NCI-H146 (cell line): ENCODE measurements at places on chromosomes 1 and 21.
A peak's percentile ranks its signal among the peaks of the same experiment; 100 is the strongest.

- peak; percentile 45 for DNase-seq
These were observed 16.6 kb upstream of the S1PR1 start for GRCh38 chr1:101219924-101220870.

GRCh38 chr1:26786437-26787380 lies 1.0 kb upstream of the PIGV start:
- peak; percentile 21 for DNase-seq

DNA sequence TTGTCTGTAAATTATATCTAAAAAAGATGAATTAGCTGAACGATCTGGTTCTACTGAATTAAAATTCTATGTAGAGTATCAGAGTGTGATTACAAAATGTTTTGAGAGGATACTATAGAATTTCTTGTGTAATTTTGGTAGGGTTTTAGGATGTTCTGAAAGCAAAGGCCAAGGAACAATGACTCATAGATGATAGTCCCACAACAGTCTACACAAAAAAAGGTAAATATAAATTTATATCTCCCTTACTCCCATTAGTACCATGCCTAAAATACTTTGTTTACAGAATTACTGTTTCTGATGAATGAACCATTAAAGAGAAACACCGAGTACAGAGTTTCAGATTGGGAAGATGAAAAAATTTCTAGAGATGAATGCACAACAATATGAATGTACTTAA lies 9.5 kb downstream of the EDEM3 start:
- no peak for DNase-seq

DNA sequence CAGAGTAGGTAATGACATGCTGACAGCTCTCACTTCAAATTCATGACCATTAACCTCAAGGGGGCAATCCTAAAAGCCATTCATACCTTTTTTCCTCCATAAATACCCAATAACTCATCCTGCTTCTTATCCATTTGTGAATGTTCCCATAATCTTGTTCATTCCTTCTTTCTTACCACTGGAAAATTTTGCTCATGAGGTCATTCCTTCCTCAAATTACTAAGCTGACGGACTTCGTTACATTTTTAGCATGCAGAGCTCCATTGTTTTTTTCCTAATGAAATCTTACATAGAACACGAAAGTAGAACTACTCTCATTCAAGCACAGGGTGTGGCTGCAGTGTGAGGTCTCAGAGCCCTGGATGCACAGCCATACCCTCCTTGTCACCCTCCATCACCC lies 276.5 kb upstream of the DPYD start:
- DNase-seq = no peak

DNA sequence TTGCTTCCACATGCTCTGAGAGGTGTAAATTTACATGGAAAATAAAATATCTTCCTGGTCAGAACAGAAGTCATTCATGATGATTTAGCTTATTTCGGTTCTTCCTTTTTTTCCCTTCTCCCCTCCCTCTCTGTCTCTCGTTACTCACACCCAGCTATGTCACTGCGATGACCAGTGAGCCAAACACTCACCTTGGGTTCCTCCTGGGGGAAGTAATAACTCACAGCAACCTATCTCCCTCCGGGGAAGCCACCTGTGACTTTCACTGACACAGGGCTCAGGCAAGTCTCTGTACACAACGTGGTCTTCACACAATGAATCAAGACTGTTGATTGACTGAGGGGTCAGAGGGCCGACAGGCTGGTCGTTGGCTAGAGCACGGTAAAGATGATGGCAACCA lies 135.3 kb upstream of the VANGL1 start:
- DNase-seq = peak; percentile 21

DNA sequence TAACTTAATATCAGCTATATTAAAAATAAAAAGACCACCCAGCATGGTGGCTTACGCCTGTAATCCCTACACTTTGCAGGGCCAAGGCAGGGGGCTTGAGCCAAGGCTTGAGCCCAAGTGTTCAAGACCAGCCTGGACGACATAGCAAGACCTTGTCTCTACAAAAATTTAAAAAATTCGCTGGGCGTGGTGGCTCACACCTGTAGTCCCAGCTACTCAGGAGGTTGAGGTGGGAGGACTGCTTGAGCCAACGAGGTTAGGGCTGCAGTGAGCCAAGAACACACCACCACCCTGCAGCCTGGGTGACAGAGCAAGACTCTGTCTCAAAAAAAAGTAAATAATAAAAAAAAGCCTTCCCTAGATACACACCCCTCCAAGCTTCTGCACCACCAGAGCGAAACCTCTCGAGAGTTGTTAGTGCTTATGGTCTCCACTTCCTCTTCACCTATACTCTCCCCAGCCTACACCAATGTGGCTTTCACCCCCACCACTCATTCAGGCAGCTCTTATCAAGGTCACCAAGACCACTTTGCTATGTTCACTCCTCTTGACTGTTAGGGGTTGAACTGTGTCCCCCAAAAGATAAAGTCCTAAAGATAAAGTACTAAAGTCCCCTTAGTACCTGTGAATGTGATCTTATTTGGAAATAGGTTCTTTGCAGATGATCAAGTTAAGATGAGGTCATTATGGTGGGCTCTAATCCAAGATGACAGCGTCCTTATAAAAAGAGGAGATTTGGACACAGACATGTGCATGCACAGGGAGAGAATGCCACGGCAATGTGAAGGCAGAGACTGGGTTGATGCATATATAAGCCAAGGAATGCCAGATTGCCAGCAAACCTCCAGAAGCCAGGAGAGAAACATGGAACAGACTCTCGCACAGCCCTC lies 6.8 kb upstream of the PPP1R15B start:
- no peak for DNase-seq

DNA sequence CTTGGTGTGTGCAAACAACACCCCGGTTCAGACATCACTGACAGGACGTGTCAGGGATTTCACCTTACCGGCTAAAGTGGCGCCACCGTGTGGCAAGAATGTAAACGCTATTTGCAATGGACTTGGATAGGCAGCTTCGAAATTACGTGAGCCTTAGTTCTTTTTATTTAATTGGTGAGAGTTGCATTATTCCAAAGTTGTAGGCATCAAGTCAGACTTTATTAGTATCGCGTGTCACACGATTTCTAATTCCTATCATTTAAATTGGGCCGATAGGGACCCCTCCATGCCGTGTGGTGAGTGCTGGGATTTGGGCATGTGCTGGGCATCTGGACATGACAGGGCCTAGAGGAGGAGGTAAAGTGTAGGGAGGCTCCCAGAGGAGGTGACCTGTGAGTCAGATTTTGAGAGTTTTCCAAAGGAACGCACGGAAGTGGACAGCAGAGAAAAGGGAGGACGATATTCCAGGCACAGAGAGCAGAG lies 14.5 kb upstream of the CPT2 start:
- peak; percentile 67 for DNase-seq

- DNase-seq = no peak
These were observed 16.9 kb downstream of the ATG4C start for GRCh38 chr1:62800825-62801306.

- DNase-seq = peak; percentile 55
These were observed 82.2 kb upstream of the SSX2IP start for GRCh38 chr1:84772428-84772943.

GRCh38 chr1:117467336-117467735 lies 100.1 kb downstream of the MAN1A2 start:
- DNase-seq = peak; percentile 1

DNA sequence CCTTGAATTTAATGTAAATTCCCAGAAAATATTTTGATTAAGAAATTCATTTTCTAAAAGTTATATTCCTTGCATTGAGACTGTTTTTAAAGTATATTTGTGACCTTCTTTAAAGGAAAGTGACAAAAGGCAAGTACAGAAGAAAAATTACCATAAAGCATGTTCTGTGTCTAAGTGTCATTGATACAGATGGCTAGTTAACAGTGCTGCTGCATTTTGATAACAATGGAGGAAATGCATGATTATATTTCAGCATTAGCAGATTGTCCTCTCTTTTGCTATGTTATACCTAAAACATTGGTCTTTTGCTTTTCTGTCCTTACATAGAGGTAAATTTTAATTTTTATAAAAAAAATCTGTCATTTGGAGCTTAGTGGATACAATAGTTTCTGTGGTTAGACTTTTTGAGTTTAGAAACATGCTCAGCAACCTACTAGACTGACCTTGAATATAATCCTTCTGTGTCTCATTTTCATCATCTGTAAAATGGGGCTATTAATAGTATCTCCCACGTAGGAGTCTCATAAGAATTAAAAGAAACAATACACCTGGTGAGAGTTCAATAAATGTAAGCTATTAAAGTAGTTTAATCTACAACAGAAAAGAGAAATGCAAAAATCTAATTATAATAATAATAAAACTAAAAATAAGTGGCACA lies 51.1 kb upstream of the RGS21 start:
- no peak for DNase-seq

DNA sequence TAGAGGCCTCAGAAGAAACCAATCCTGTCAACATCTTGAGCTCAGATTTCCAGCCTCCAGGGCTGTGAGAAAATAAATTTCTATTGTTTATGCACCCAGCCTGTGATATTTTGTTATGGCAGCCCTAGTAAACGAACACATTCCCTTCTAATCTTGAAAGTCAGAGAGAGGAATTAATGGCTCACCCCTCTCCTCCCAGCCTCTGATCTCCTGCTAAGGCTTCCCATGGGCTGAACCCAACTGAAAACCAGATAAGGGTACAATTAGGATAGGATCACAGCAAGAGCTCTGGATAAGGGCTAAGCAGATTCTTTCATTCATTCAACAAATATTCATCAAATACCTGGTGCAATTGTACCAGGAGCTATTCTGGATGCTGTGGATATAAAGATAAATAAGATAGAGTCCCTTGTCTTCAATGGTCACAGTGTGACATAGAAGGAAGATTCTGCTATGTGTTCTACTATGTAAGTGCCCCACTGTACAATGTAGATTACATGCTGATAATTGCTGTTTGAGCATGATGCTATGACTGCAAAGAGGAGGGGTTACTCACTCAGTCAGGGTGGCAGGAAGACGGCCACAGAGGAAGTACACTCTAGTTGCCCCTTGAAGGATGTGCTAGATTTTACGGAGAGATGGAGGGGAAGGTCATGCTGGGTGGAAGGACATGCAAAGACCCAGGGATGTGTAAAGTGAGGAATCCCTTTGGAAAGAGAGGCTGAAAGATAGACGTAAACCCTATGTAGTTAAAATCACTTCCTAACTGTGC lies 203.3 kb upstream of the JUN start:
- DNase-seq = peak; percentile 40

- no peak for DNase-seq
These were observed 44.9 kb downstream of the DOCK7 start for GRCh38 chr1:62643283-62643682.

GRCh38 chr1:214573386-214574318 lies 22.2 kb upstream of the PTPN14 start:
- DNase-seq = no peak

- peak; percentile 57 for DNase-seq
These were observed 9.6 kb downstream of the P3H1 start for GRCh38 chr1:42756956-42757891.

GRCh38 chr1:10209590-10209904 lies 823 bp upstream of the KIF1B start:
- no peak for DNase-seq

- DNase-seq = no peak
These were observed 573 bp downstream of the TRIM63 start for GRCh38 chr1:26066857-26067256.

DNA sequence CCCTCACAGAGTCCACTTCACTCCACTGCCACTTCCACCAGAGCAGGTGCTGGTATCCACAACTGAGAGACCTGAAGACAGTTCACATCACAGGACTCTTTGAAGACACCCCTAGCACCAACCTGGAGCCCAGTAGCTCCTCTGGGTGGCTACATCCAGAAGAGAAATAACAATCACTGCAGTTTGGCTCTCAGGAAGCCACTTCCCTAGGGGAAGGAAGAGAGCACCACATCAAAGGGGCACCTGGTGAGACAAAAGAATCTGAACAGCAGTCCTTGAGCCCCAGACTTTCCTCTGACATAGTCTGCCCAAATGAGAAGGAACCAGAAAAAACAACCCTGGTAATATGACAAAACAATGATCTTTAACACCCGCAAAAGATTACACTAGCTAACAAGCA lies 113.2 kb downstream of the TENT5C start:
- DNase-seq = no peak

DNA sequence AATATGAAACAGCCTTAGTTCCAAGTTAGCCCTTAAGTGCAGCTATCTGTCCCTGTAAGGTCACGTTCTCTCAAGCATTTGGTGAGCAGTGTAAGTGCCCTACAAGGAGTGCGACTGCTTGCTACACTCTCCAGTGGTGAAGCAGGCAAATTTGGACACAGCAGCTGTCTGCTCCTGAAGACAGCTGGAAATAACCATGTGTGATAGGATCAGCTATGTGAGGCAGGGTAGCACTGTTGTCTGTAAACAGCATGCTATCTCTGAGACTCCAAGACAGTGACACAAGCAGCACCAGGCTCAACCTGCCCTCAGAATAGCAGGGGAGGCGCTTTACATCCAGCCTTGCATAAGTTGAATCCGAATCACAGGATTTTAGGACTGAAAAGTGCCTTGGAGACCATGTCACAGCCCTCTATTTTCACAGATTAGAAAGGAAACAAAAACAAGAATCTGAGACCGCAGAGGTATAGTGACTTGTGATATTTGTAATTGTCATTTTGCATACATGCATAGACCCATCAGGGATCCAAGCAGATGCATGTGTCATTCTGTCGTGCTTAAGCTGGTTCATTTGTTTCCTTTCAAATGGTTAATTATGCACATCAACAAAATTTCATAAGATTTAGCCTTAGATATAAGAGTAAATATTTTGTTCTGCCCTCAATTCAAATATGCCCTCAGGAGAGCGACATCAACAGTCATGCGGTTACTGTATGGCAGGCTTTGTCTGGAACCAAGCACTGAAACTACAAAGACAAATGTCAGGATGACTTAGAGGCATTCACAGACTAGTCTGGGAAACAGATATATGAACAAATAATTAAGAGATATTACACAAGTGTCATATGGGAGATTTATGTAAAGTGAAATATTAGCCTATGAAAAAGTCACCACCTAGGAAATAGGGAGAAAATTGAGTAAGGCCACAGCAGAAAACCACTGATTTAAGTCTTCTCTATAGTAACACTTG lies 134.9 kb upstream of the NRIP1 start:
- DNase-seq = no peak

- DNase-seq = no peak
These were observed 369.4 kb downstream of the KCNH1 start for GRCh38 chr1:210764536-210764935.

DNA sequence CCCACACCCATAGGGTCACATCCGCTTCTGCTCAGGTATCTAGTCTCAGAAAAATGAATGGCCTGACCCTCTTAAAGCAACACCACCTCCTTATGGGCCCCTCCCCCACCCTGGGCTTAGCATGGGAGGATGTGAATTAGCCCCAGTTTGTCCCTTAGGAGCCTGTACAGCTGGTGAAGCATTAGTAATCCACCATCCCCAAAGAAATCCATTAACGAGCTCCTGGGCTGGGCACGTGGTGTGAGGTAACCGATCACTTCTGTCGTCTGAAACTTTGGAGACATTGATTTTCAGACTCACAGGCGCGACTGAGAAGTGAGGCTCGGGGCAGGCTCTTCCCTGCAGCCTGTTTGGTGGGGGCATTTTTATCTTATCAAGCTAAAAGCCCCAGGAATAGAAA lies 10.5 kb downstream of the RASSF5 start:
- no peak for DNase-seq
